ENCODE measurements at places on chromosomes 11 and 22. TPM values are rescaled to one million over a fixed set of nuclear protein-coding genes. Genes with fewer than 3 reads are reported as not detected.

PAX6 gene
- not detected for polyA plus RNA-seq

ARHGAP42 gene
- polyA plus RNA-seq, result 64.8 TPM

MLC1 gene
- polyA plus RNA-seq, result 0.32 TPM

SAC3D1 gene
- polyA plus RNA-seq, result 23.6 TPM

OR52I1 gene
- not detected for polyA plus RNA-seq

OR8G5 gene
- not detected for polyA plus RNA-seq
